ENCODE measurements at places on chromosomes 2 and 18.

GRCh38 chr2:7866825-7867224, 815.0 kb upstream of the ID2 start:
- no peak for DNase-seq

- no peak for DNase-seq
Measured at GRCh38 chr2:105977212-105977611, 216.9 kb downstream of the UXS1 start.

DNA sequence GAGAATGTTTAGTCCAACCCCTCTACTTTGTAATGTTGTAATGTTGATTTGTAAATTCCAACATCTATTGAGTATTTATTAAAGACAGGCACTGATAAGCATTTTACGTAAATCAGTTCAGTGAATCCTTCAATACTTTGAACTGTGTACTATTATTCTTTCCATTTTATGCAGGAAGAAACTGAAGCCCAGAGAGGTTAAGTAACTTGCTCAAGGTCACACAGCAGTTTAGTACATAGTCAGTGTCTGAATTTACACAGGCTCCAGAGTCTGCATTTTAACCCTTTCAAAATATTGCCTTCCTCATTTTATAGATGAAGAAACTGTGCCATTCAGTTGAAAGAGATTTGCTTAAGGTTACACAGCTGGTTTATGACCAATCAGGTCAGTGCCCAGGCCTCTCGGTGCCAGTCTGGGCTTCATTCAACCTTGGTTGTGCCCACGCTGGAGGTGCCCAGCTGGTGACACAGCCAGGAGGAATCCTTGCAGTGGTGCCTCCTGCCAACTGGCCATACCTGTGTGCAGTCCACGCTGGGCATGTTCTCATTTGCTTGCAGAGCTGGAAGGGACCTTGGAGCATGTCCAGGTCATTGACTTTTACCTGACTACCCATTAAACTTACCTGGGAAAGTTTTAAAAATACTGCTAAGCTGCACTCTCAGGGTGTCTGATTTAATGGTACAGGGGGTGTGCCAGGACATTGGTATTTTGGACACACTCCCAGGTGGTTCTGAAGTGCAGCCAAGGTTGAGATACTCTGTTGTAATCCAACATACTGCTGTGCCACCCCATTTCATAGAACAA, 74.3 kb upstream of the CYRIA start:
- DNase-seq = no peak

- no peak for DNase-seq
Measured at GRCh38 chr2:95034221-95034620, 8.7 kb downstream of the MAL start.

Data from umbilical cord (tissue), 2 donors.